ENCODE measurements at places on chromosomes 16 and 17.
A peak's percentile ranks its signal among the peaks of the same experiment; 100 is the strongest.

DNA sequence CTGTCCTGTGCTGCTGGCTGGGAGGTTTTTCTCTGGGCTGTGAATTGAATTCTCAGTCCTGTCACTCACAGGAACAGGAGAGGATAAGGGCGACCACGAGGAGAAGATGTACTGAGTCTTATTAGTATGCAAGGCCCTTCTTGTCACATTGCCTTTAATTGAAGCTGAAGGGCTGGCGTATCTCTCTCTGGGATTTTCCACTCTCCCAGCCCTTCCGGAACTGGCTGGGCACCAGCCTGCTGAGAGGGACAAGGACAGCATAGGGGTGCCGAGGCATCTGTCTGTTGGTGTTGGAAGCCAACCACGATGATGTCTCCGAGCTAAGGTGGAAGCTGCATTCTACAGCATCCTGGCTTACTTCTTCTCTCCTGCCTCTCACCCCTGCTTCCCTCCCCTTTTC lies 33.2 kb downstream of the GPRC5B start:
- no peak for DNase-seq

- DNase-seq: no peak
These were observed 5.1 kb downstream of the RASD1 start for GRCh38 chr17:17491031-17491471.

DNA sequence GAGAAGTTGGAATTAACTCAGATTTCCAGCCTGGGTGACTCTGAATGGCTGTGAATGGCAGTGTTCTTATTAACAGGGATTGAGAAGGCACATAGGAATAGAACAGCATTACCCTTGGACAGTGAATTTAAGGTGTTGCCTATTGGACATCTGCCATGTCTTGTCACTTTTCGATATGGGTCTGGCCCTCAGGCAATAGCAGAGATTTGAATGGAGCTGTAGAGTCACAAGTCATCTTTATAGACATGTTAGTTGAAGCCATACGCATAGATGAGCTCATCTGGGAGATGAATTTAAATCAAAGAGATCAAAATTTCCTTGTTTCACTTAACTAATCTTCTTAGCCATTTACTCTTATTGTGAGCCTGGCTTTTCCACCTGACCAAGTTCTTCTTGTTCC lies 14.9 kb upstream of the DHRS11 start:
- DNase-seq: no peak

- DNase-seq: peak; percentile 35
These were observed 230.3 kb downstream of the MRTFB start for GRCh38 chr16:14301169-14302030.

DNA sequence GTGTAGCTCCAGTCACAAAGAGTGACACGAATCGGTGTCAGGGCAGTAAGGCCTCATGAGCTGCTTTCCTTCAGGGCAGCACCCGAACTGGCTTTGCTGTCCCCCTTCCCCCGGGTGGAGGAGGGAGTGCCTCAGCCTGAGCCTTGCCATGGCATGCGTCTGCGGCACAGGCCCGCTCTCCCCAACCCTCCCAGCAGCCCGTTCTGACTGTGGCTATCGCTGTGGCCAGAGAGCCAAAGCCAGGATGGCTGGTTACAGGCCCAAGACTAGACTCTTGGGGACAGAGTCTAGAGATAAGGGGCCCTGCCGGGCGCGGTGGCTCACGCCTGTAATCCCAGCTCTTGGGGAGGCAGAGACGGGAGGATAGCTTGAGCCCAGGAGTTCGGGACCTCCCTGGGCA lies 25.9 kb downstream of the CLUH start:
- DNase-seq: no peak

GRCh38 chr16:54456291-54456690 lies 169.7 kb upstream of the IRX3 start:
- DNase-seq: no peak

DNA sequence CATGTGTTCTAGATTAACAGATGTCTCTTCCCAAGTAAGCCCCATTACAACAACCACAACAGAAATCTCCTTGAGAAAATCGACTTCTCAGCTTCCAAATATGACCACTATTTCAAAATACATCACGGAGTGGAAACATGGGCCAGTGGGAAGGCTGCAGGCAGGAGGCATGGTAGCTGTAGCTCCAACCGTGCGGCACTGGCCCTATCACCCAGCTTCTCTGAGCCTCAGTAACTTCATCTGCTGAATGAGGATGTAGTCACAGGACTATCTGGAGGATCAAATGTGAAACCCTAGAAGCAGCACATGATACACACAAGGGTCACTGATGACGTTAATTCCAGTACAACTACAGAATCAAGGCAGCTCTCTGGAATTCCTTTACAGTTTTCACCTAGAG lies 112.2 kb downstream of the VPS53 start:
- DNase-seq: no peak

- DNase-seq: peak; percentile 96
These were observed at the start of gene JUP for GRCh38 chr17:41786227-41787020. TSS of gene JUP (minus strand) at chr17:41786711. CDS start at chr17:41771854, 14,857 bp downstream.

DNA sequence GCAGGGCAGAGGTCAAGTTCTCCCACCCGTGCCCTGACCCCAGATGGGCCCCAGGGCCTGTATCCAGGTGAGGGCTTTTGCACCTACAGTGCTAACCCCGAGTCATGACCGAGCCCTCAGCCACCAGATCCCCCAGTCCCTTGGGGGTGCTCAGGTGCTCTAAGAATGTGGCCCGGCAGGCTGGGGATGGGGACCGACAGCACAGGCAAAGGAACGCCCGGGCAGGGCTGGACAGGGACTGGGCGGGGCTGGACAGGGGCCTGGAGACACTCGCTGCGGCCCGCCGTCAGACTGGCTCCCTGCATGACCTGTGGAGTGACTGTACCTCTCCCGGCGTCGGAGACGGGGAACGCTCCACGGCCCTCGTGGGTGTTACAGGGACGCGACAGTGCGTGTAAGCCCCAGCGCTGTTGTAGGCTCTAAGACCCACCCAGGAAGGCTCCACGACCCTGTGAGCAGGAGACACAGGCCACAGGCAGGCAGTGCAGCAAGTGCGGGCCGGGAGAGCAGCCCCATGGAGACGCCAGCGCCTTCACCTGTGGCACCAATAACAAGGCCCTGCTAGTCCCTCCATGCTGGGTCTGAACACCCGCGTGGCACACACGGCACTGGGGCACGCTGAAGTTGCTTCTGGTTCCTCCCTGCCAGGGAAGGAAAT lies 38.8 kb downstream of the CBFA2T3 start:
- no peak for DNase-seq

- DNase-seq: no peak
These were observed 31.9 kb upstream of the CREBBP start for GRCh38 chr16:3912373-3912772.

- peak; percentile 12 for DNase-seq
These were observed 17.4 kb downstream of the ITPRIPL2 start for GRCh38 chr16:19130852-19131824.

DNA sequence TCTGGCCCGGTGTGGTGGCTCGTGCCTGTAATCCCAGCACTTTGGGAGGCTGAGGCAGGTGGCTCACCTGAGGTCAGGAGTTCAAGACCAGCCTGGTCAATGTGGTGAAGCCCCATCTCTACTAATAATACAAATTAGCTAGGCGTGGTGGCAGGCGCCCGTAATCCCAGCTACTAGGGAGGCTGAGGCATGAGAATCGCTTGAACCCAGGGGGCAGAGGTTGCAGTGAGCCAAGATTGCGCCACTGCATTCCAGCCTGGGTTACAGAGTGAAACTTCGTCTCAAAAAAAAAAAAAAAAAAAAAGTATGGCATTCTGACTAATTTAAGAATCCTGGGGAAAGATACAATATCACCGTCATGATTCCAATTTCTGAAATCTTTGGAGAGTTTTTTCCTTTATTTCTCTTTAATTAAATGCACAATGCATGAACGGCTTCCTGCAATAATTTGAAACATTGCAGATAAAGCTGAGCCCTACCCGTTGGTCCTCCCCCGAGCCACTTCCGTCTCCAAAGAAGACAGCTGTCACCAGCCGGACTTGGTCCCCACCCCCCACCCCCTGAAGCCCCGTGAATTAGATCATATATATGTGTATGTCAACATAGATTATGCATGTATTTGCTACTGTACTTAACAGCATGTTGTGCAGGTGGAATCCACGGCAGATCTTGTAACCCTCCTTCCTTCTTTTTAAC lies 142.6 kb upstream of the PLCG2 start:
- no peak for DNase-seq

DNA sequence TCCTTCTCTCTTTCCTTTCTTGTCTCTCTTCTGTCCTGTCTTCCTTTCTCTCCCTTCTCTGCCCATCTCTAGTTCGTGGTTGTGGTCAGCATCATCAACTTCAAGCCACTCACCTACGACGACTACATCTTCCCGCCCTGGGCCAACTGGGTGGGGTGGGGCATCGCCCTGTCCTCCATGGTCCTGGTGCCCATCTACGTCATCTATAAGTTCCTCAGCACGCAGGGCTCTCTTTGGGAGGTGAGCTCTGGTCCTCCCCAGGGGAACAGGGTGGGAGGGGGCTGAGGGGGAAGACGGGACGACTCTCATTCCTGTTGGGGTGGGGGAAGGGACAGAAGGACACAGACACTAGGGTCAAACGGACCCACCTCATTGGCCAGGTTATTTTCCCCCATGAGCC lies 44.3 kb downstream of the SLC6A2 start:
- DNase-seq: no peak

GRCh38 chr16:4475880-4476788 lies at the start of gene HMOX2:
TSS of gene HMOX2 (plus strand) at chr16:4476398. CDS start at chr16:4505525, 29,127 bp downstream.
- peak; percentile 96 for DNase-seq

GRCh38 chr17:53032861-53033271 lies 789.9 kb upstream of the KIF2B start:
- no peak for DNase-seq

DNA sequence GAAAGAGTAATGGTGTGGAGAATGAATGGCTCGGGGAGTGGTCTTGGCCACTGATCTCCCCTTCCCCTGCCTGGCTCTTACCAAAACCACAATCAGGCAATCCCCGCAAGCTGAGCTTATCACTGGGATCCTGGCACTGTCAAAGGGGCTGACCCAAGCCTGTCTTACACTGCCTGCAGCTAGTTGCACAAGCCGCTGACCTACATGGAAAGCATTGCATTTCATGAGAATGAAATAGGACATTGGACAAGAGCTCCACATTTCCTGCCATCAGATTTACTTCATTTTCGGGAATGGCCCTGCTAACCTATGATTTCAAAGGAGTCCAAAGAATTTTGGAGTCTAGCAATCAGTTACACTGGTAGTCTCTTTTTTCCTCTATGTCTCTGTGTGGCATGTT lies 146.4 kb downstream of the PCTP start:
- DNase-seq: no peak

DNA sequence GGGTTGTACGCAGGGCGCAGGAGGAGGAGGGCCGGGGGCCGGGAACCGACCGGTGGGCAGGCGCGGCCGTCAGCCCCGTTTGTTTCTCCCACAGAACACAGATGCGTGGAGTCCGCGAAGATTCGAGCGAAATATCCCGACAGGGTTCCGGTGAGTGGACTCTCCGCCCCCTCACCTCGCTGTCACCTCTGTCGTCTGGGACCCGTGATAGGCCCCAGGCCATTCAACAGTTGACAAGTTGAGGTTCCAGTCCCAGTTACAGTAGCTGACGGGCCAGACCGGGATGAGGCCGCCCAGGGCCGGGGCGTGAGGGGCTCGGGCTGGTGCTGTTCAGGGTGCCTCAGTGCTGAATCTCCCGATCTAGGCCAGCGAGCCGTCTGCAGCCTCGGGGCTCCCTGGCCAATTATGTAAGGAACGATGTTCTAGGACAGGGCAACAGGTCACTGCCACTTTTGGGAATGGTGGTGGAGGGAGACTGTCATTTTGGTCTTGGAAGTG lies 628 bp downstream of the GABARAPL2 start:
- DNase-seq: peak; percentile 50

DNA sequence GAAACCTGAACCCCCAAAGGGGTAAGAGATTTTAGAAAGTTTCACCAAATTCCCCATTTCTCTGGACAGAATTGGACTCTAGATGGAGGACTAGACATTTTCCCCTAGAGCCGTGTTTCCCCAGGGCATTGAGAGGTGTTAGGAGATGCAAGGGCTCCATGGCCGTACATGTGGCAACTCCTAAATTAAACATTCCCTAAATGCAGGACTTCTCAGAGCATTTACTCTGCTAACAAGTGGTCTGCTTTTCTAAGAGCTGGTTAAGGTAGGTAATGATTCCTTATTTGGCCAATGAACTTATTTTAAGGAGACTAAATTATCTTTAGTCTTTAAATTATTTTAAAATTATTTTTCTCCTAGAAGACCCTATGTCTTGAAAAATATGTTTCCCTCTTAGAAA lies 200.9 kb downstream of the MSI2 start:
- DNase-seq: no peak

- peak; percentile 61 for DNase-seq
These were observed 38.6 kb downstream of the SYNRG start for GRCh38 chr17:37570527-37571093.

- no peak for DNase-seq
These were observed 51.3 kb downstream of the MEAK7 start for GRCh38 chr16:84453061-84453752.

Data from activated CD4-positive, alpha-beta T cell treated with anti-CD3 and anti-CD28 coated beads for 36 hours (primary cell).